Vagina (tissue), 2 donors: ENCODE measurements at places on chromosomes 7 and 10.
A peak's percentile ranks its signal among the peaks of the same experiment; 100 is the strongest.

- H3K27ac ChIP-seq: no peak overlapping the region
- H3K4me3 ChIP-seq: no peak overlapping the region
- no peaks in the 10 kb centered on the region for H3K36me3 ChIP-seq
- no peaks in the 10 kb centered on the region for H3K4me1 ChIP-seq
Measured at GRCh38 chr10:69669409-69669808, 39.4 kb downstream of the FAM241B start.

DNA sequence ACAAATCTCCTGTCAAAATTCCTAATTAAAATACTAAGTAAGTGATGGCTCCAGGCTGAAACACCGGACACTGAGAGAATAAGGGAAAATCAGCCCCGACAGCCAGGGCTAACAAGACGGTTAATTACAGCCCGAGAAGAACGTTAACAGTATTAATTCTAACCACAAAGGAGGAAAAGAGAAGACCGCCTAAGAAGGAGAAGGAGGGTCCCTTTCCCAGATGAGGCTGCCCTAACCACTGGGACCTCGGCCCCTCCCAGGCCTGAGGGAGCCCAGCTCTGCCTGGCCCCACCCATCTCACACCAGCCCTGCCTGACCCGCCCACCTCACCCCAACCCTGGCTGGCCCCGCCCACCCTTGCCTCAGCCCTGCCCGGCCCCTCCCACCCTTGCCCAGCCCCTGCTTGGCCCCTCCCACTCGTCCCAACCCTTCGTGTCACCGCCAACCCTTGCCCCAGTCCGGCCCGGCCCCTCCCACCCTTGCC lies 51.3 kb downstream of the PWWP2B start:
- no peaks in the 10 kb centered on the region for H3K27me3 ChIP-seq
- H3K36me3 ChIP-seq: no peaks in the 10 kb centered on the region
- no peak overlapping the region for H3K4me3 ChIP-seq

GRCh38 chr10:74079936-74080590 lies 70.6 kb downstream of the AP3M1 start:
- H3K27me3 ChIP-seq: no peaks in the 10 kb centered on the region
- H3K4me3 ChIP-seq: no peak overlapping the region
- peaks cover 28% of the 10 kb centered on the region for H3K4me1 ChIP-seq
- peaks cover 38% of the 10 kb centered on the region for H3K36me3 ChIP-seq
- no peak overlapping the region for H3K27ac ChIP-seq

DNA sequence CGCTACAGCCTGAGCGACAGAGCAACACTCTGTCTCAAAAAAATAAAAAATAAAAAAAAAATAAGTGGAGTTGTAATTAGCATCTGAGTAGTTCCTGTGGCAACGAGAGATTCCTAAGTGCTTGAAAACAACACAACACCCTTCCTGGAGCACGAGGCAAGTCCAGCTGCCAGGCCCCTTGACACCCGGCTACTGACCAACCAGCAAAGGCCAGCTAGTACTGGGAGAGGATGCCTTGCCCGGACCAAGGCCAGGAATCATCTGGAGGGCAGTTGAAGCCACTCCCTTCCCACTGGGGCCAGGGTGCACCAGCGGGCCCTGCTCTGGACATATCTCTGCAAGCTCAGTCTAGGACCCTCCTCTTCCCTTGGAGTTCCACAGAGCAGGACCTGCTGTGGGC lies 536 bp downstream of the C10orf105 start:
- peak overlapping the region; percentile 7 for H3K27ac ChIP-seq
- no peak for DNase-seq
- H3K4me1 ChIP-seq: peaks cover 49% of the 10 kb centered on the region
- H3K4me3 ChIP-seq: no peak overlapping the region
- no peaks in the 10 kb centered on the region for H3K36me3 ChIP-seq

GRCh38 chr7:36032361-36032818 lies 120.7 kb upstream of the EEPD1 start:
- H3K27ac ChIP-seq: no peak overlapping the region
- H3K36me3 ChIP-seq: no peaks in the 10 kb centered on the region
- no peak overlapping the region for H3K4me3 ChIP-seq
- peaks cover 36% of the 10 kb centered on the region for H3K4me1 ChIP-seq

DNA sequence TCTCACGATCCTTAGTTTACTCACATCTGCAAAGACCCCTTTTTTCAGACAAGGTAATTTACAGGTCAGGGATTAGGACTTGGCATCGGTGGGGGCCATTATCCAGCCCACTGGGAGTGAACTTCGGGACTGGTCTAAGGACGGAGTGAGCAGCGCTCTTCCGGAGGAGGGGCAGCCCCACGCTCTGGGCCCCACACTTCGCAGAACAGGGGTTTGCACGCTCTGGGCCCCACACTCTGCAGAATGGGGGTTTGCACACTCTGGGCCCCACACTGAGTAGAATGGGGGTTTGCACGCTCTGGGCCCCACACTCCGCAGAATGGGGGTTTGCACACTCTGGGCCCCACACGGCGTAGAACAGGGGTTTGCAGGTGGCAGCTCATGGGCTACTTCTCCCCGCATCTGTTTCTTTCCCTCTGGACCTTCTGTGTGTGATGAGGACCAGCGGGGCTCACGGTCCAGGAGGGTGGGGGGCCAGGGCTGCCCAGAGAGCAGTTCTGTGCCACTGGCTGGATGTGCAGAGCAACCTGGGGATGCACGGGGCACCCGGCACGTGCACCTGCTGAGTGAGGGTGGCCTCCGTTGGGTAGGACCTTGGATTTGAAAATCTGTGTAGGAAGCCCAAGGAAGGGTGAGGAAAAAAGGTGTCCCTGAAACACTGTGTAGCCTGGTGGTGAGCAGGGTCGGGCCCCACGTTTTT lies 134.8 kb downstream of the WDR37 start:
- no peak overlapping the region for H3K4me3 ChIP-seq
- DNase-seq: no peak
- no peaks in the 10 kb centered on the region for H3K36me3 ChIP-seq
- H3K27ac ChIP-seq: no peak overlapping the region

DNA sequence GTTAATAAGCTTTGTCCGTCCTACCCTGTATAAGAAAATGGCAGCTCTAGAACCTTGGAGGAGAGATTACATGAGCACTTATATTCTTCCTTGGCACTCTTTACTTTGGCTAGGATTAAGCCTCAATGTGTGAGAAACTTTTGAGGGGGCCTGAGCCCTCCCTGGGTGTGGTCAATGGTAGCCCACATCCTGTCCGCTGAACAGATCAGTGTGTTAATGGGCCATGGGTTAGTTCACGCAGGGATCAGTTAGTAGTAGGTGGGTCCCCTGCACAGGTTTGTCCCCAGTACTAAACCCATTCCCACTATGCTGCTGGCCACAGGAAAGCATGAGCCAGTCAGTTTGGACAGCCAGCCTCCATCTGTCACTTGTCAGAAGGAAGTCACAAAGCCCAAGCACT lies 20.2 kb upstream of the IKZF1 start:
- no peak for DNase-seq
- no peaks in the 10 kb centered on the region for H3K4me1 ChIP-seq
- no peaks in the 10 kb centered on the region for H3K36me3 ChIP-seq
- no peak overlapping the region for H3K4me3 ChIP-seq
- H3K27me3 ChIP-seq: no peaks in the 10 kb centered on the region

DNA sequence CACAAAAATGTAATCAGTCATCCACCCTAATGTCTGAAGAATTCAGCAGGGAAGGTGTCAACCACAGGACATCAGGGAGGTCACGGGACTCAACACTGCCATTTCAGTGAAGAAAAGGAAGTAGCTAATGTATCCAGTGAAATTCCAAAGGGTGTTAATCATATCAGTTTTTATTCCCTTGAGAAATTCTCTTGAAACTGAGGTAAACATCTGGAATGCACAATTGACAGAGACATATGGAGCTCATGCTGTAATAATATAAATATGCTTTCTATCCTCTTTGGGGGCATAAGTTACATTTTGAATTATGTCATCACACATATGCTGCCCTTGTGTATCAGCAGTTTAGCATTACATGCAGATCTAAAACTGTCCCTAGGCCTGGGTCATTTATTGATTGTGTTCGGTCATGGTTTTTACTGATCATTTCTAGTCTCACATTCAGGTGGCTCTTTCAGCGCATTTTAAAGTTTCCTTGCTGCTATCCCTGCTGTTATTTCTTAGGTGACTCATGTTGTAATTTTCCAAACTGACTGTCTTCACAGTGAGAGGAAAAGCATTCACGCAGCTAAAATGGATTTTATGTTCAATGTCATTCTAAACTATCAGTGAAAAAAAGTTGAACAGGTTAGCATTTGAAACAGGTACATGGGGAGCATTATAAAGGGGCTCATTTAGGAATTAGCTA lies 273.9 kb downstream of the TSPAN12 start:
- H3K4me3 ChIP-seq: no peak overlapping the region
- no peaks in the 10 kb centered on the region for H3K36me3 ChIP-seq
- no peak for DNase-seq
- no peaks in the 10 kb centered on the region for H3K27me3 ChIP-seq

DNA sequence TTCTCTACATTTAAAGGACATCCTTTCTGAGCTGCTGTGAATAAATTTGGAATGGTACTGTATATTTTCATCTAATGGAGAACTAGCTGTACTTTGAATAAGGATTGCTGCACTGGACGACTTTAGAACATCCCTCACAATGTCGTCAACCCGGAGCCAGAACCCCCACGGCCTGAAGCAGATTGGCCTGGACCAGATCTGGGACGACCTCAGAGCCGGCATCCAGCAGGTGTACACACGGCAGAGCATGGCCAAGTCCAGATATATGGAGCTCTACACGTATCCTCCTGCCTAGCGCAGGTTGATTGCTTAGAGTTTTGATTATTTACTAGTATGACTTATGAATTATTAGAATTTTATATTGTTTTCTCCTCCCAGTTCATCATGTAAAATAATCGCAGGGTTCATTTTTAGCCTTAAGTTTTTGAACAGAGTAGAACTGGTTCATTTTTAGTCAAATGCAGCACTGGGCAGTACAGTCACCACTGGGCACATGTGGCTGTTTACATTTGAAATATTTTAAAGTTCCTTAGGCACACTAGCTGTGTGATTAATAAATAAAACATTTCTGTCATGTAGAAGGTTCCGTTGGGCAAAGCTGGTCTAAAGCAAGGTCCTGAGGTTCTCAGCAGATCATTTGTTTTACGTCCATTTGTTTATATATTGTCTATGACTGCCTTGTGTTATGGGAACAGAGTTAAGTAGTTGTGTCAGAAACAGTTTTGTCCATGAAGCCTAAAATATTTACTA lies 31.5 kb downstream of the CUL1 start:
- H3K36me3 ChIP-seq: no peaks in the 10 kb centered on the region
- no peak for DNase-seq
- H3K4me3 ChIP-seq: no peak overlapping the region
- no peak overlapping the region for H3K27ac ChIP-seq
- peaks cover 38% of the 10 kb centered on the region for H3K4me1 ChIP-seq
- no peaks in the 10 kb centered on the region for H3K27me3 ChIP-seq

GRCh38 chr10:43857206-43857930 lies 208.7 kb upstream of the ZNF32 start:
- H3K27ac ChIP-seq: no peak overlapping the region
- H3K4me1 ChIP-seq: no peaks in the 10 kb centered on the region
- no peak for DNase-seq
- no peaks in the 10 kb centered on the region for H3K27me3 ChIP-seq

DNA sequence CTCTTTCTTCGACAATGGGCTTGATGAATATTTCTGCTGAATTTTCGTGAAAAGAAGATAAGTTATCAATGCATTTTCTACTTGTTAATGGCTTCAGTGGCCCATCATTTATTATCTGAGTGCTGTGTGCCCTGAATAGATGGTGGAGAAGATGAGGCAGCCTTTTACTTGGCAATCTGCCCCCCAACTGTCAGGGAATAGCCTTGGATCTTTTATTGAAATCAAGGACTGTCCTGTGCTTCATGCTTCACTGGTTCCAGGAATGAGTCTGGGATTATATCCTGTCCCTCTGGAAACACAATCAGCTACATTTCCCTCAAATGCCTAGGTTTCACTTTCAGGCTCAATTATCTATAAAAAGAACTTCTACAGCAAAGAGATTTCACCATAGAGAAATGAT lies 75.9 kb upstream of the NXPH1 start:
- DNase-seq: no peak
- no peak overlapping the region for H3K4me3 ChIP-seq
- no peaks in the 10 kb centered on the region for H3K4me1 ChIP-seq

DNA sequence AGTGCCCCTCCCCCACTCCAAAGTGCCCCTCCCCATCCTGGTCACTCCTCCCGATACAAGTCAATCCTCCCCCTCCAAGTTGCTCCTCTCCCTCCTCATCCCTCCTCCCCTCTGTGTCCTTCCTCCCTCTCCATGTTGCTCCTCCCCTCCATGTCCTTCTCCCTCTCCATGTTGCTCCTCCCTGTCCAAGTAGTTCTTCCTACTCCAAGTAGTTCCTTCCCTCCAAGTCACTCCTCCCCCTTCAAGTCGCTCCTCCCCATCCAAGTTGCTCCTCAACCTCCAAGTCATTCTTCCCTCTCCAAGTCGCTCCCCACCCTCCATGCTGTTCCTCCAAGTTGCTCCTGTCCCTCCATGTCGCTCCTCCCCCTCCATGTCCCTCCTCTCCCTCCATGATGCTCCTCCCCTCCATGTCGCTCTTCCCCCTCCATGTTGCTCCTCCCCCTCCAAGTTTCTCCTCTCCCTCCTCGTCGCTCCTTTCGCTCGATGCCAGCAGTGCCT lies 8.6 kb upstream of the WBP1L start:
- no peak overlapping the region for H3K4me3 ChIP-seq
- peak overlapping the region; percentile 20 for H3K27ac ChIP-seq
- no peaks in the 10 kb centered on the region for H3K27me3 ChIP-seq

DNA sequence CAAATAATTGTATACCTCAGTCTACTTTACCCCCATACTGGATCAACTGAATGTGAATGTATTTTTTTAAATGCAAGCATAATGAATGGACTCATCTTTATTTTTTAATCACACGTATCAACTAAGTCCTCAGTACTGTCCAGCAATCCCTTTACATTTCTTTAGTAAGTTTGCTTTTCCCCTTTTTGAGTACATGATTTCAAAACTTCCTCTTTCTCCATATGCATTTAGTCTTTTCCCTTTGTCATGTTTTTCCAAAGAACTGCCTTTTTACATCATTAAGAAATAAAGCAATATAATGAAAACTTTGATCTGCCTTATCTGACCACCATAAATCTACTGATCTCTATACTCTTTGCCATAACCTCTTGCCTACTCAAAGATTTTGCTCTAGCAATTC lies 182.5 kb upstream of the AKR1E2 start:
- H3K4me3 ChIP-seq: no peak overlapping the region
- H3K36me3 ChIP-seq: no peaks in the 10 kb centered on the region
- H3K27me3 ChIP-seq: no peaks in the 10 kb centered on the region

DNA sequence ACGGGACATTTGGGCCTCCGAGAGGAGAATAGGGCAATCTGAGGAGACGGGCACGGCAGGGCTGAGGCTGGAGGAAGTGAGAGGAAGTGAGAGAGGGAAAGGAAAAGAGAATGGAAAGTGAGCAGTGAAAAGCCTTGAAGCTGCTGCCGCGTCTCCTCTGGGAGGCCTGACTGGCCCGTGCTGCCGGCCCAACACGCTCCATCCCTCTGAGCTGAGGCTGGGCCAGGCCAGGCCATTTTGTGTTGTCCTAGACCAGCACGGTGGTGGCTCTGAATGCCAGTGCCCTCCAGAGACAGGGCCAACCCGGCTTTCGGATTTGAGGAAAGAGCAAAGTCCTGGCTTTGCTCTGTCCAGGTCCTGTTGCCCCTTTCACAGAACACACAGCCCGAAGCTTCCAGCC lies 361.1 kb upstream of the SHH start:
- no peaks in the 10 kb centered on the region for H3K36me3 ChIP-seq
- no peak overlapping the region for H3K27ac ChIP-seq
- no peaks in the 10 kb centered on the region for H3K4me1 ChIP-seq
- DNase-seq: no peak
- H3K4me3 ChIP-seq: no peak overlapping the region
- H3K27me3 ChIP-seq: no peaks in the 10 kb centered on the region
